H4 (cell line): ENCODE measurements at places on chromosomes 1 and 21. TPM values are rescaled to one million over a fixed set of nuclear protein-coding genes. Genes with fewer than 3 reads are reported as not detected.

LCE2C gene
- not detected in 2 replicates for total RNA-seq

BNIPL gene
- total RNA-seq = 0.10 TPM in 1 of 2 replicates, not detected in the other

NES gene
- total RNA-seq = 0.41 and 0.48 TPM in 2 replicates

- DNase-seq = peak; percentile 90
Measured at GRCh38 chr1:234611225-234611846, 1.4 kb upstream of the IRF2BP2 start.

DNA sequence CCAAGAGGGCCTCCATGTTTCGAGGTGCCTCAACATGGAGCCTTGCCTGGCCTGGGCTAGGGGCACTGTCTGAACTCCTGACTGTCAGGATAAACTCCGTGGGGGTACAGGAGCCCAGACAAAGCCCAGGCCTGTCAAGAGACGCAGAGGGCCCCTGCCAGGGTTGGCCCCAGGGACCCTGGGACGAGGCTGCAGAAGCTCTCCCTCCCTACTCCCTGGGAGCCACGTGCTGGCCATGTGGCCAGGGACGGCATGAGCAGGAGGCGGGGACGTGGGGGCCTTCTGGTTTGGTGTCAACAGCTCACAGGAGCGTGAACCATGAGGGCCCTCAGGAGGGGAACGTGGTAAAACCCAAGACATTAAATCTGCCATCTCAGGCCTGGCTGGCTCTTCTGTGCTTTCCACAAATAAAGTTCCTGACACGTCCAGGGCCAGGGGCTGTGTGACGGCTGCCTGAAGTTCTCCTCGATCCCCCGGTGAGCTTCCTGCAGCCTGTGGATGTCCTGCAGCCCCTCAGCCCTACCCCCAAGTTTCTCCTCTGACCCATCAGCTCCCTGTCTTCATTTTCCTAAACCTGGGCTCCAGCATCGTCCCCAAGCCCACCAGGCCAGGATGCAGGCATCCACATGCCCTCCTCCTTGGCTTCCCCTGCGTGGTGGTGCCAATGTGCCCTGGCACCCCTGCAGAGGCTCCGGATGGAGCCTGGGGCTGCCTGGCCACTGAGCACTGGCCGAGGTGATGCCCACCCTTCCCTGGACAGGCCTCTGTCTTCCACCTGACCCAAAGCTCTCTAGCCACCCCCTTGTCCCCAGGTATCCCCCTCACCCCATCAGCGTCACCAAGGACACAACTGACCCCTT, 12.8 kb upstream of the LRRC3 start:
- no peak for DNase-seq

DNA sequence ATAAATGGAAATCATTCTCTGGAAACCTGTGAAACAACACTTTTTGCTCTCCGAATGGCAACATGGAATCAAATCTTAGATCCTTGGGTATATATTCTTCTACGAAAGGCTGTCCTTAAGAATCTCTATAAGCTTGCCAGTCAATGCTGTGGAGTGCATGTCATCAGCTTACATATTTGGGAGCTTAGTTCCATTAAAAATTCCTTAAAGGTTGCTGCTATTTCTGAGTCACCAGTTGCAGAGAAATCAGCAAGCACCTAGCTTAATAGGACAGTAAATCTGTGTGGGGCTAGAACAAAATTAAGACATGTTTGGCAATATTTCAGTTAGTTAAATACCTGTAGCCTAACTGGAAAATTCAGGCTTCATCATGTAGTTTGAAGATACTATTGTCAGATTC, 45.7 kb downstream of the PTGFR start:
- no peak for DNase-seq
